ENCODE measurements at places on chromosomes 5 and 9. TPM values are rescaled to one million over a fixed set of nuclear protein-coding genes. Genes with fewer than 3 reads are reported as not detected.

KLHL3 gene
- total RNA-seq: 10.8 TPM

IFNA21 gene
- not detected for total RNA-seq

CER1 gene
- total RNA-seq: not detected

DNA sequence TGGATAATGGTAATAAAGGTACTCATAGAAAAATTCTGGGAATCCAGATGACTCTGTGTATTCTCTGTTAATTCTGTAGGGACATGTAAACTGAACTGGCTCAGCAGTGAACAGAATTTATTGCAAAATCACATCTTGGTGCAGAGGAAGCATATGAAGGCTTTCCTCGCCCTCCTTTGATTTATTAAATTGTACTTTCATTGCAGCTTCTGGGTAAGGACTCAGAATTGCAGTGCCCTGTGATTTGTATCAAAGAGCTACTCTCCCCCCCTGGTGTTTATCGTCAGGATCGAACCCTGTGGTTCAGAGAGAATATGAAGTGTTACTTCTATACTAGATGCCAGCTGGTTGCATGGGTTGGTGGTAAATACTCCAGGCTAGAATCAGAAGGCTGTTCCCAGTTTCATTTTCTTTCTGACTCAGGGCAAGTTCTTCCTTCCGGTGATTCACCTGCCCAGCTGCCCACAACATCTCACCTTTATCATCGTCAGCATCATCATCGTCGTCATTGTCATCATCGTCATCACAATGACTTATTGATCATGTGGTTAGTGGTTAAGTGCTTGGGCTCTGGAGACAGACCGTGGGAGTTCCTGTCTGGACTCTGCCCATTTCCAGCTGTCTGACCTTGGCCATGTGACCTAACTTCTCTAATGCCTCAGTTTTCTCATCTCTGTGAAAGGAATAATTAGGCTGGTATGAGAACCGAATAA lies 238.8 kb downstream of the ARHGAP26 start:
- peak; percentile 87 for DNase-seq

All from activated CD4-positive, alpha-beta T cell treated with anti-CD3 and anti-CD28 coated beads for 36 hours (primary cell).